ENCODE measurements at places on chromosomes 13 and 19.

DNA sequence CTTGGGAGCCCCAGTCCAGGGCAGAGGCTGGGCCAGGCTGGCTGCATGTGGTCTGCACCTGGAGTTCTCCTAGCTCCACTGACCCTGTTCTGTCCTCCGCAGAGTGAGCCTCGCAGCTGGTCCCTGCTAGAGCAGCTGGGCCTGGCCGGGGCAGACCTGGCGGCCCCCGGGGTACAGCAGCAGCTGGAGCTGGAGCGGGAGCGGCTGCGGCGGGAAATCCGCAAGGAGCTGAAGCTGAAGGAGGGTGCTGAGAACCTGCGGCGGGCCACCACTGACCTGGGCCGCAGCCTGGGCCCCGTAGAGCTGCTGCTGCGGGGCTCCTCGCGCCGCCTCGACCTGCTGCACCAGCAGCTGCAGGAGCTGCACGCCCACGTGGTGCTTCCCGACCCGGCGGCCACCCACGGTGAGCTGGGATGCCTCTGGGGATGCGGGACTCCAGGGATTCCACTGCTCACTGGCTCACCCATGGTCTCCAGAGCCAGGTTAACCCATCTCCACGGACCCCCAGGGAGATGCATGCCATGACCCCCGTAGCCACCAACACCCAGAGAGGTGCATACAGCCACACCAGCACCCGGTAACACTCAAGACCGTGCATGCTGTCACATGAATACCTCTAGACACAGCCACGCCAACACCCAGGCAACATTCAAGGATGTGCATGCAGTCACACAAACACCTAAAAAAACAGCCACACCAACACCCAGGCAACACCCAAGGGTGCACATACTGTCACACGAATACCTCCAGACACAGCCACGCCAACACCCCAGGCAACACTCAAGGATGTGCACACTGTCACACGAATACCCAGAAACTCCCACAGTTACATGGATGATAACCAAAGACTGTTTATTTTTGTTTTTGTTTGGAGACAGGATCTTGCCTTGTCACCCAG lies 8.2 kb downstream of the PKN1 start:
- DNase-seq: no peak

DNA sequence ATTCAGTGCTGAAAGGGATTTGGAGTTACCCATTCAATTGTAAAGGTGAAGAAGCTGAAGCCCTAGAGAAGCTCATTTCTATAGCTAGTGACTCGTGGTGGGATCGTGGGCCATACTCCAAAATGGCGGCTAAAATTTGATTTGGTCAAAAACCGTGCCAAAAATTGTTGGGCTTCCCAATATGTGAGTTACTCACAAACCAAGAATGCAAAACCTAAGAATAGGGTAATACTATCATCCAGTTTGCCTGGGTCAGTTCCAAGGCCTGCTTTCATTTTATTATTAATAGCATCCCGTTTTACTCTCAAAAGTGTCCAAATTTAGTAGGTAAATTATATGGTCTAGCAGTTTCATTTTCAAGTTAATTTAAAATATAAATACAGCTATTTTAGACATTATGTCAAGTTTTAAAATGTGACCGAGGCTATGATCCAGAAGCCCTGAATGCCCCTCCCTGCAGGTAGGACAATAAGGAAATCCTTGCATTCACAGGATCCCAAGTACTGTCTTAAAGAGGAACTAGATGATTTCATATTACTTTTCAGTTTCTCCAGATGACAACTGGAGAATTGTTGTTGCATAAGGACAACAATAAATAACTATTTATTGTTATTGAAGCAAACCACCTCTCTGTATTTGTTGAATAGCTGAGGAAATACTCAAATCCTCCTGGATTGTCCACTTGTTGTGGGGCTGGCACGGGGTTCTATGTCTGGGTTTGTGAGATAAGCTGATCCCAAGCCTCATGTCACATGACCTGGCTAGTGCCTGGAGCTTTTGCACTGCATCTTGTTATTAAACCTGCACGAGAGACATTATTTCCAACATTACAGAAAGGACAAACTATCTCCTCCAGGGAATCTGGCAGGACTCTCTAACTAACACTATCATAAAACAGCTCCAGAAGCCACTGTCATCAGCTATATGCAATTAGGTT lies 11.6 kb upstream of the RAP2A start:
- no peak for DNase-seq

- DNase-seq: no peak
Observed at GRCh38 chr19:2848616-2849015, 7.3 kb downstream of the ZNF555 start.

DNA sequence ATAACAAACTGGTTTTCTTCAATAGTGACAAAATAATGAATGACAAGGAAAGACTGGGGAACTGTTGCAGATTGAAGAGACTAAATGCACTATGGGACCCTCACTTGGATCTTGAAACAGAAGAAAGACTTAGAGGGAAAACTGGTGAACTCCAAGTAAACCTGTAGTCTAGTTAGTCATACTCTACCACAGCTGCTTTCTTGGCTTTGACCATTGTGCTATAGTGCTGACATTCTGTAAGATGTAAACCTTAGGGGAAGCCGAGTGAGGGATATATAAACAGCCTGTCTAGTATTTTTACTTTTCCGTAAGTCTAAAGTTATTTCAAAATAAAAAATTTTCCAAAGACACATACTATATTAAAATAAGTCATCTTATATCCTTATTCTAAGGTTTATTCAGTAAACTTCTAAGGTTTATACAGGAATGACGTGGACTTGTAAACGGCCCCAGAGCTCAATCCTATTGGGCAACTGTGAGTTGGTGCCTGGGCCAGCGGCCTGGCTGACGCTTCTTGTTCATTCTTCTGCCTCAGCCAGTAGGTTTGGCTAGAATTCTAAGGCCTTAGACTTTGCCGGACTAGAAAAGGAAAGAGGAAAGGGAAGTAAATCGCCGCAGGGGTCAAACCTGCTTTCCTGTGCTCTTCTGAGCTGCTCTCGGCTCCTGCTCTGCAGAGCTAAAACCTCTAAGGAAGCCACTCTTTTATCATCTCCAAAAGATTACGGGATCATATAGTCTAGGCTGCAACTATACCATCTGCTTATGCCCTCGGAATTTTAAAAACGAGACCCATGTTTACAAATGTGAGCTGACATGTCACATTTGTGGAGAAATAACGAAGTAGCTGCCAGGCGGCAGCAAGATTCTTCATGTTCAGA lies 33.6 kb upstream of the UBE2L5 start:
- no peak for DNase-seq

DNA sequence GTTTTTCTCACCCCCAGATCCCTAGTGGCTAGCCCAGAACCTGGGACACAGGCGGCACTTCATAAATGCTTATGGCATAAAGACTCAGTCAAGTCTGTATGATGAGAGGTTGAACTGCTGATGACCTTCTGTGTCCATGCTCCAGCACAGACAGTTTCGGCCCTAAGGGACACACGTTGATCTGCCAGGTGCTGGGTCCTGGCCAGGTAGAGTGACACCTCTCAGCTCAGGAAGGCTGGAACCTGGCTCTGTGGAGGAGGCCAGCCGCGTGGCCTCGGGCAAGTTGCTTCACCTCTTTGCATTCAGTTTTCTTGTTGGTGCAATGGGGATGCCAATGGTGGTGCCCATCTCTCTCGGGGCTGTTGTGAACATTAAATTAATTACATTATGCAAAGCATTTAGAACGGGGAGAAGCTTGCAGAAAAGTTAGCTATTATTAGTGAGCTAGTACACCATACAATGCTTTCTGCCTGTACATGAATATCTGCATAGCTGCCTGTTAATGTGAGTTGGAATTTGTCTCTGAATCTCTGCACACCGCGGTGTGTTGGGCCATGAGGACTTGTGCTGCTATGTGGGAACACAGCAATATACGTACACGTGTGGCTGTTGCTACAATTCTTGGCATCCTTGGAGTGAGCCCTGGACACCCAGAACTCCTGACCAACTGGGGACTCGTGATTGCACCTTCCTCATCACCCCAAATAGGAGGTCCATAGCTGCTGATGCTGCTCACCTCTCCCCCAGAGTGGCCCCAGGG lies 8.4 kb downstream of the GADD45B start:
- no peak for DNase-seq

- no peak for DNase-seq
Observed at GRCh38 chr13:45046445-45046844, 57.1 kb downstream of the GPALPP1 start.

GRCh38 chr19:5155586-5156210 lies 184.9 kb downstream of the PTPRS start:
- DNase-seq: no peak

DNA sequence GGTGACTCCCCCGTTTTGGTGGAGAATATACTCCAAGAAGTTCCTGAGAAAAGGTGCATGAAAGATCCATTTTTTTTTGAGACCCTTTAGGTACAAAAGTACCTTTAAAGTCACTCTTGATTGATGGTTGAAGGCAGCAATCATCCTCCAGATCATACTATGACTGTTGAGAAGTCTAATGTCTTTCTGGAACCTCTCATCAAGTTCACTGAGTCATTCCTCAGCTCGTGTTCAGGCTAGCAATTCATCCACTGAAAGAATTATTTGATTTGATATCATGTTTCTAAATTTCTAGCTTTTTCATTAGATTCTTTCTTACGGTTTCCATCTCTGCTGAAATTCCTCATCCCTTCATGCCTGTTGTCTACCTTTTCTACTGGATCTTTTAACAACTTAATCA lies 65.1 kb upstream of the GJB6 start:
- no peak for DNase-seq

DNA sequence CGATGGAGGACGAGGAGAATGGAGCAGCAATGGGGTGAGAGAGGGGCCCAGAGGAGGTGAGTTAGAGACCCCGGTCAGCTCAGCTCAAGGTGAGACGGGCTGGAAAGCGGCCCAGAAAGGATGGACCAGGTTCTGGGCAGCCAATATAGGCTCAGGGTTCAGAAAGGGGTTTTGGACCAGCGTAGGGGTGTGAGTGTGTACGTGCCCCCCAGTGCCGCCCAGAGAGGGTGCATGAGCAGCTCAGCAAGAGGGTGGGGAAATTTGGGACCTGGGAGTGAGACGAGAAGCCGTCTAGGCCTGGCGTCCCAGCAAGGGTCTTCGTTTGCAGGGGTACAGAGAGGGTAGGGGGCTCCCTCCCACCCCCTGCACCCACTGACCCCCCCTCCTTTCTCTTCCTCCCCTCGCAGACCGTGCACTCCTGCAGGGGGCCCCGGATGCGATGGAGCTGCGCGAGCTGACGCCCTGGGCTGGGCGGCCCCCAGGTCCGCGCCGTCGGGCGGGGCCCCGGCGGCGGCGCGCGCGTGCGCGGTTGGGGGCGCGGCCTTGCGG lies 12.1 kb downstream of the FUT6 start:
- no peak for DNase-seq

- DNase-seq: no peak
Observed at GRCh38 chr13:50015258-50015657, at the start of gene KCNRG. Gene KCNRG, plus strand, starts transcription at chr13:50015444. Its CDS starts 50 bp downstream, at chr13:50015494.

DNA sequence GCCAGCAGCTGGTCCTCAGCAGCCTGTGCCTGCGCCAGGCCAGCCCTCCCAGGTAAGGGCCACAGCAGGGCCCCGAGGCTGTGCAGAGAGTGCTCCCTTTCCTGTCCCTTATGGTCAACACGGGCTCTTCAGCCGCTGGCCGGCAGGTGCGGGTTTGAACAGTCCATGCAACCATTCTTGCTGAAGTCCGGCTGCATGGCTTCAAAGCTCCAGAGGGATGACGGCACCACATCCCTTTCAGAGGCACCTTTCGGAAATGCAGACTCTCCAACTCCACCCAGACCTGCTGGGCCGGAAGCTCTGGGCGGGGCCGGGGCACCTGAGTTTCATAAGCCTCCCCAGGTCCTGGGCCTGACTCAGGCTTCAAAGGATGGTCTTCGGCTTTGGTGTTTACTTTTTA lies 81.3 kb downstream of the SPACA7 start:
- no peak for DNase-seq

GRCh38 chr19:55695511-55696290 lies 20.7 kb downstream of the EPN1 start:
- no peak for DNase-seq

GRCh38 chr19:18279516-18280246 lies 1.7 kb downstream of the JUND start:
- DNase-seq: peak; percentile 90

- DNase-seq: no peak
Observed at GRCh38 chr19:28288572-28289264, 924.2 kb downstream of the UQCRFS1 start.

DNA sequence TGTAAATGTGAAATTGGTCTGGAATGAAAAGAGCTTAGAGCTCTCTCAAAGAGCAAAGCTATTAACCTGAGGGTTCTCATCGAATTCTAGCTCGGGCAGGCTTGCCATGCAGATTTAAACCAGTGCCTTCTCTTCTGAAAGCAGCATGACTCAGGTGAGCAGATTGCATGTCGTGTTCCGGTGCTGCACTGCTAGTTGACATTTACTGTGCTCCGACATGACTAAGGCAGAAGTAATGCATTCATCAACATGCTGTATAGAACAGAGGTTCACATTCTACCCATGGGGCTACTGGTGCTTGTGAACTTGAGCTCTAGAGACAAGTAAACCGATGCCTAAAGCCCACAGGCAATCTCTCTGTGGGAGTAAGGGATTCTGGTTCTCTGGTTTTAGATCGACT lies 947.7 kb downstream of the EFNB2 start:
- no peak for DNase-seq

DNA sequence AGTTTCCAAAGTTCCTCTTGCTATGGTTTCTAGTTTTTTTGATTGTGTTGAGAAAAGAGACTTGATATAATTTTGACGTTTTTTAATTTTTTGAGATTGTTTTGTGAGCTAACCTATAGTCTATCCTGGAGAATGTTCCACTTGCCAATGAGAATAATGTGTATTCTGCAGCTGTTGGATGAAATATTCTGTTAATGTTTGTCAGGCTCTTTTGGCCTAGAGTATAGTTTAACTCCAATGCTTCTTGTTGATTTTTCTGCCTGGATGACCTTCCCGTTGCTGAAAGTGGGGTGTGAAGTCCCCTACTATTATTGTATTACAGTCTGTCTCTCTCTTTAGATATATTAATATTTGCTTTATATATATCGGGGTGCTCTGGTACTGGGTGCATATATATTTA lies 40.0 kb downstream of the RASA3 start:
- no peak for DNase-seq

GRCh38 chr19:10577951-10578350 lies 9.2 kb downstream of the AP1M2 start:
- no peak for DNase-seq

DNA sequence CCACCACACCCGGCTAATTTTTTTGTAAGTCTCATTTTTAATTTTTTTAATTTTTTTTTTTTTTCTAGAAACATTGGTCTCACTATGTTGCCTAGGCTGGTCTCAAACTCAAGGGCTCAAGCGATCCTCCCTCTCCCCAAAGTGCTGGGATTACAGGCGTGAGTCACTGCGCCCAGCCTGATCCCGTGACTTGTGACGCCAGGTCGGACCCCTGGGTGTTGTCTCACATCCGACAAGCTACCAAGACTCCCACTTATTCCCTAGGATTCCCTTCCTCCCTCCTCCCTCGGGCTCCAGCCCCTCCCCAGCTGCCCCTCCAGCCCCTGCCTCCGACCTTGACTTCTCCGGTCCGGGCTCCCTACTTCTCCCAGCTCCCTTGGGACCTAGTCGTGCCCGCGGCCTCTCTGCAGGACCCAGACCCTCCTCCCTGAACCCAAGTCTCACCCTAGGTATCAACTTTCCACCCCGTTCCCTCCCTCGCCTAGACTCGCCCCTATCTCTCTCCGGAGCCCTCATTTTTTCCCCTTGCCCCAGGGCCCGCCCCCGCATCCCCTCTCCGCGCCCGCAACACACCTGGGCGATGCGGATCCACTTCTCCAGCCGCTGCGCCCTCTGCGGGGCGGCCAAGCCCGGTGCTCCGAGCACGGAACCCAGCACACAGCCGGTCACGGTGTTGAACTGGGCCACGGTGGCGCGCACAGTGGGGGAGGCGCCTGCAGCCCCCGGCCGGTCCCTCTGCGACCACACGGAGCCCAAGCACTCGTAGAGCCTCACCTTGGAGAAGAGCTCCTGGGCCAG lies 13.1 kb downstream of the RGL3 start:
- peak; percentile 83 for DNase-seq
